ENCODE measurements at places on chromosomes 16 and 17.

DNA sequence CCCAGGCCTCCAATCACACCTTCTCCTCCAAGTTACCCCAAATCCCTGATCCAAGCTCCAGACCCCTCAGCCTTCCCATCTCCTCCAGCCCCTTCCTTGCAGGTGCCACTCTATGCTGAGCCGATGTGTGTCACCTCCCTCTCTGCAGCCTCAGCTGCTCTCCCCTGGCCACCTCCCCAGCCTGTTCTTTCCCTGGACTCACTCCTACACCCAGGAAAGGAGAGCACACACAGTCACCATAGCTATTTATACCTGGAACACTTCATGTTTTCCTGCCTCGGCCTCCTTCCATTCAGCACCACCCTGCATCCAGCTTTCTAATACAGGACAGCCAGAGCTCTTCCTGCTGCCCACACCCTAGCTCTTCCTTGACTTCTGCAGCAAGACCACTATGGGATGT is 12.5 kb upstream of the TMEM132E start:
- no peak overlapping the region for H3K4me3 ChIP-seq
- no peak for DNase-seq
- H3K4me1 ChIP-seq, result no peaks in the 10 kb centered on the region
- peaks cover 3% of the 10 kb centered on the region for H3K27me3 ChIP-seq

GRCh38 chr17:34581446-34582184 is 2.2 kb downstream of the TMEM132E start:
- DNase-seq, result no peak
- no peaks in the 10 kb centered on the region for H3K36me3 ChIP-seq
- H3K27me3 ChIP-seq, result peaks cover 37% of the 10 kb centered on the region
- peak overlapping the region; percentile 57 for H3K4me3 ChIP-seq

DNA sequence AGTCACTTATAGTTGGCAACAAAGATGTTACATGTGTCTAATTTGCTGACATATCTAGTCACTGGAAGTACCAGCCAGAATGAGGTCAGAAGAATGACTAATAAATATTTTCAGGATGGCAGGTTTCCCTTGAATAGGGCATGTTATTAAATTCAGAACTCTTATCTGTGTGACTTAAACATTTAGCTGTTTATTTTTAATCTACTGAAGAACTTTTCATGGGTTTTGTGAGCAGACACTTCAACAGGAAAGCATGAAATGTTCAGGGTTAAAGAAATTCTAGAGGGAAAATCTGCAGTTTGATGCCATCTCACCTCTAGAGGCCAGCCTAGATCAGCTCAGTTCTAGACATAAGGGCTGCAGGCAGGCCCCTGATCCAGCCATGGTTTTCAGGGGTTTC is 13.2 kb downstream of the JPT2 start:
- H3K4me1 ChIP-seq, result peaks cover 9% of the 10 kb centered on the region
- no peaks in the 10 kb centered on the region for H3K27me3 ChIP-seq
- DNase-seq, result no peak
- H3K36me3 ChIP-seq, result no peaks in the 10 kb centered on the region

- no peak for DNase-seq
- H3K27me3 ChIP-seq, result no peaks in the 10 kb centered on the region
- peak overlapping the region; percentile 76 for H3K27ac ChIP-seq
- H3K4me3 ChIP-seq, result no peak overlapping the region
Measured at GRCh38 chr17:27576477-27577083, 54.4 kb upstream of the LGALS9 start.

DNA sequence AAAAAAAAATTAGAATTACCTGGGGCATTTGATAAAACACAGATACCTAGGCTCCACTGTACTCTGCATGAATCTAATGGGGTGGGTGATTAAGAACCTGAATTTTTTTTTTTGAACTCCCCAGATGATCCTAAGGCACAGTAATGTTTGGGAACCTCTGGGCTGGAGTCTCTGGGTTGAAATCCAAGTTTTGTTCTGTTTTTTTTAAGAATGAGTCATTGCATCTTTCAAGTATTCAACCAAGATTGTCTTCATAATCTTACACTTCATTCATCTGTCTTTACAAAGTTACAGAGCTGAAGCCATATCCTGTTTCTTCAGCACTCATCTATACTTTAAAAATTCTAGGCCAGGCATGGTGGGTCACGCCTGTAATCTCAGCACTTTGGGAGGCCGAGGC is 52.6 kb downstream of the PIGL start:
- no peak overlapping the region for H3K27ac ChIP-seq
- no peaks in the 10 kb centered on the region for H3K36me3 ChIP-seq
- no peaks in the 10 kb centered on the region for H3K27me3 ChIP-seq
- H3K4me1 ChIP-seq, result no peaks in the 10 kb centered on the region
- no peak for DNase-seq

GRCh38 chr16:12699161-12699560 is 104.5 kb downstream of the CPPED1 start:
- H3K4me3 ChIP-seq, result no peak overlapping the region
- H3K36me3 ChIP-seq, result no peaks in the 10 kb centered on the region
- no peak overlapping the region for H3K27ac ChIP-seq

DNA sequence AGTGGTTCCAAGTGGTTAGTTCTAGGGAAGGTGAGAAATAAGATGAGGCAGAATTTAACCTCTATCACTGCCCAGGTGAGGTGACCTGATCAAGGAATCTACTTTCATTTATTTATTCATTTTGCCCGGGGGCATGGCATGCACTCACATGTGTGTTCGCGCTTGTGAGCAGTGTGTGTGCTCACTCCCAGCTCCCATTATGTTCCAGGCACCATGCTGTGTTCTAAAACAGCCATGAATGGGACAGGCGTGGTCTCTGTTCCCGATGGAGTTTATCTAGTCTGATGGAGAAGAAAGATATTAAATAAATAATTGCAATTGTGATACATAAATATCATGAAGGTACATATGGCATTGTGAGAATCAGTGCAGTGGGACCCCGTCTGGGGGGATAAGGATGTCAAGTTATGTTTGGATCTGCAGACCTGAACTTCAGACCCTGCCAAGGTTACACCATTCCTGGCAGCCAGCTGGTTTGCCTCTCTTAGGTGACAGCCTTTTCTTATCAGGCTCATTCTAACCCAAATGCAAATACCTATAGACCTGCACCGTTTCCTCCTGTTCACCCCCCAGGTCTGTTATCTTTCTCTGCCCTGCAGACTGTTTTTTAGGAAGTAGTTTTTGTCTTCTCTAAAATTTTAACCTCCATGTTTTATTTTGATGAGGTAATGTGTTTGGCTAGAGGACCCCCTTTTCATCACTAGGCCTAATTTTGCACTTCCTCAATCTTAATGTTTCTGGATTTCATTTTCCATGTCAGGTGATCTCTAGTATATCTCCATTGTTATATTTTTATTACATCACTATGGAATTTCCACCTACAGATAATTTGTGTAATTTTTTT is 11.8 kb downstream of the CYB5B start:
- H3K27me3 ChIP-seq, result no peaks in the 10 kb centered on the region
- no peak overlapping the region for H3K4me3 ChIP-seq
- peaks cover 12% of the 10 kb centered on the region for H3K4me1 ChIP-seq
- no peak for DNase-seq
- no peak overlapping the region for H3K27ac ChIP-seq
- peaks cover 8% of the 10 kb centered on the region for H3K36me3 ChIP-seq

DNA sequence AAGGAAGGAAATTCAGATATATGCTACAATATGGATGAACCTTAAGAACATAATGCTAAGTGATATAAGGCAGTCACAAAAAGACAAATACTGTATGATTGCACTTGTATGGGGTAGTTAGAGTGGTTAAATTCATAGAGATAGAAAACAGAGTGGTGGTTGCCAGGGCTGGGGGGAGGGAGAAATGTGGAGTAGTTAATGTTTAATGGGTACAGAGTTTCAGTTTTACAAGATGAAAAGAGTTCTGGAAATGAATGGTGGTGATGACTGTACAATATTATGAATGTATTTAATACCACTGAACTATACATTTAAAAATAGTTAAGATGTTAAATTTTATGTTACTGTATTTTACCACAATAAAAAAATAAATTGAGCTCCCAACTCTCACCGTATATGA is 157.9 kb downstream of the TOX3 start:
- no peaks in the 10 kb centered on the region for H3K4me1 ChIP-seq
- no peak overlapping the region for H3K27ac ChIP-seq
- no peaks in the 10 kb centered on the region for H3K27me3 ChIP-seq
- no peaks in the 10 kb centered on the region for H3K36me3 ChIP-seq

DNA sequence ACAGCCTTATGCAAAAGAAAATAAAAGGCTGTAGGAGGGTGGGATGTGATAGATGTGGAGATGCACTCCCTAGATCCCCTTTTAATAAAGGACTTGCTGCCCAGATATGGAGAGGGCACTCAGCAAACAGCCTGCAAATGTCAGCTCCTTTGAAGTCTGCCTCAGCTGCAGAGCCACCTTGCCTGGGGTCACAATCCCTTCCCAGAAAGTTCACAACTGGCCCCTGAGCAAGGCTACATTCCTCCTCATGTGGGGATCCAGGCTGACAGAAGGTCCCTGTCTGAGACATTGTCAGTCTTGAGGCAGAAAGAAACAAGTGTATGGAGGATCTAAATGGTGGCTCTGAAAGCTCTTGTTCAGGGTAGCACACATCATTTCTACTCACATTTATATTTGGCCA is 36.1 kb downstream of the SLFN11 start:
- no peaks in the 10 kb centered on the region for H3K27me3 ChIP-seq
- H3K4me3 ChIP-seq, result no peak overlapping the region
- no peaks in the 10 kb centered on the region for H3K36me3 ChIP-seq
- no peak overlapping the region for H3K27ac ChIP-seq

- no peak for DNase-seq
- H3K4me3 ChIP-seq, result no peak overlapping the region
- no peaks in the 10 kb centered on the region for H3K27me3 ChIP-seq
- no peak overlapping the region for H3K27ac ChIP-seq
- no peaks in the 10 kb centered on the region for H3K4me1 ChIP-seq
Measured at GRCh38 chr17:73765824-73766563, 121.7 kb upstream of the SDK2 start.
